WTC11 (cell line): ENCODE measurements at places on chromosomes 11 and 22.
A peak's percentile ranks its signal among the peaks of the same experiment; 100 is the strongest.

DNA sequence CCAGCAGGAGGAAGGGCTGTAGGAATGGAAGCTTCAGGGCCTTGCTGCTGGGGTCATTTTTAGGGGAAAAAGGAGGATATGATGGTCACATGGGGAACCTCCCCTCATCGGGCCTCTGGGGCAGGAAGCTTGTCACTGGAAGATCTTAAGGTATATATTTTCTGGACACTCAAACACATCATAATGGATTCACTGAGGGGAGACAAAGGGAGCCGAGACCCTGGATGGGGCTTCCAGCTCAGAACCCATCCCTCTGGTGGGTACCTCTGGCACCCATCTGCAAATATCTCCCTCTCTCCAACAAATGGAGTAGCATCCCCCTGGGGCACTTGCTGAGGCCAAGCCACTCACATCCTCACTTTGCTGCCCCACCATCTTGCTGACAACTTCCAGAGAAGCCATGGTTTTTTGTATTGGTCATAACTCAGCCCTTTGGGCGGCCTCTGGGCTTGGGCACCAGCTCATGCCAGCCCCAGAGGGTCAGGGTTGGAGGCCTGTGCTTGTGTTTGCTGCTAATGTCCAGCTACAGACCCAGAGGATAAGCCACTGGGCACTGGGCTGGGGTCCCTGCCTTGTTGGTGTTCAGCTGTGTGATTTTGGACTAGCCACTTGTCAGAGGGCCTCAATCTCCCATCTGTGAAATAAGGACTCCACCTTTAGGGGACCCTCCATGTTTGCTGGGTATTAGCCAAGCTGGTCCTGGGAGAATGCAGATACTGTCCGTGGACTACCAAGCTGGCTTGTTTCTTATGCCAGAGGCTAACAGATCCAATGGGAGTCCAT, 14.1 kb downstream of the IL10RA start:
- H3K4me1 ChIP-seq, result peaks cover 11% of the 10 kb centered on the region
- DNase-seq, result no peak
- no peak overlapping the region for H3K4me3 ChIP-seq
- no peaks in the 10 kb centered on the region for H3K36me3 ChIP-seq
- no peaks in the 10 kb centered on the region; the same call in 1 of the 2 replicates for H3K27me3 ChIP-seq

- no peak overlapping the region for H3K27ac ChIP-seq
- H3K27me3 ChIP-seq, result no peaks in the 10 kb centered on the region; the same call in 1 of the 2 replicates
- no peak for DNase-seq
- no peak overlapping the region for H3K4me3 ChIP-seq
- no peaks in the 10 kb centered on the region for H3K36me3 ChIP-seq
Observed at GRCh38 chr11:35875466-35875865, 68.4 kb upstream of the LDLRAD3 start.

DNA sequence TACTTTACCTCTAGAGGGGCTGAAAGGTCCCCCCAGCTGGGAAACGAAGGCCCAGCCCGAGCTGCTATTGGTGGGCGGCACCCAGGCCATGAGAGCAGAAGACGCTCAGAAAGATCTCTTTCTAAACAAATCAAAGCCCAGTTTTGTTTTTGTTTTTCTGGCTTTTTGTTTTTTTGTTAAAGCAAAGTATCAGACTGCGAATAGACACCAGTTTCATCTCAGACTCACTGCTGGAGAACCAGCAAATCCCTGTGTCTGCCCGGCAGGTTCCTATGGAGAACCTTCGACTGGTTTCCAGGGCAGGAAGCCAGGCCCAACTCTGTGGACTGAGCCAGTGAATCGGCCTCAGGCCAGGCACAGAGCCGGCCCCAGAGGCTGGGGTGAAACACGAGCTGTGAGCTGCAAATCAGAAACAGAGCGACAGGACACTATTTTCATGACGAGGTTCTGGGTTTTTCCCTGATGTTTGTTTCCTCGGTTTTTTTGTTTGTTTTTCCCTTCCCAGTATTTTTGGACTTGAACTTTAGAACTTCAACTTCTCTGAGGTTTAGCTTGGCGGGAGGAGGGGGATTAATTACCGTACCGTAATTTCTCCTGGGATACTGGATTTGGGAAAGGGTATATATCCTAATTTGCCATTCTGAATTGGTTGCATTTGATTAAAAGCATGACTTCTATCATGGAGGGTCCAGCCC, 16.0 kb upstream of the B4GALNT4 start:
- DNase-seq, result no peak
- no peaks in the 10 kb centered on the region for H3K36me3 ChIP-seq
- H3K27ac ChIP-seq, result peak overlapping the region; percentile 80
- H3K4me3 ChIP-seq, result no peak overlapping the region
- H3K4me1 ChIP-seq, result peaks cover 38% of the 10 kb centered on the region

DNA sequence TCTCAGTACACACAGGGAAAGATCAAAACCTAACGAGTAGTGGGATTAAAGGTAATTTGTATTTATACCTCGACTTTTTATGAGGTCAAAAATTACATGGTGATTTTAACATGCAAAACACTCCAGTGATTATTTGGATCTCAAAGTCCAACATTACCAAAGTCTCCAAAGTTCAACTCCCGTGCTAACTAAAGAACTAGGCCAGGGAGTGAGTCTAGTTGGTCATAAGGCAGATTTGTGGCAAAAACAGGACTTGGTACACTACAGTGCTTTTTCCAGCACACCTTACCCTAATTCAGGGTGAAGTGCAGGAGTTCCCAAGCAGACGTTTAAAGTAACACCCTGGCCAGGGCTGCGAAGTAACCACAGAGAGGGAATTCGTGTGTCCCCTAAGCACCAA, 1.1 kb downstream of the PUS3 start:
- H3K4me3 ChIP-seq, result peak overlapping the region; percentile 96
- peaks cover 20% of the 10 kb centered on the region for H3K36me3 ChIP-seq
- DNase-seq, result no peak
- peaks cover 29% of the 10 kb centered on the region for H3K27me3 ChIP-seq
- peak overlapping the region; percentile 29; the same call in 1 of the 2 replicates for H3K27ac ChIP-seq
- H3K4me1 ChIP-seq, result peaks cover 10% of the 10 kb centered on the region

- no peaks in the 10 kb centered on the region for H3K36me3 ChIP-seq
- no peaks in the 10 kb centered on the region; the same call in 1 of the 2 replicates for H3K27me3 ChIP-seq
- no peak for DNase-seq
- H3K27ac ChIP-seq, result no peak overlapping the region
- H3K4me1 ChIP-seq, result peaks cover 19% of the 10 kb centered on the region
- H3K4me3 ChIP-seq, result no peak overlapping the region
Observed at GRCh38 chr11:46309814-46310259, 32.4 kb downstream of the CREB3L1 start.

- DNase-seq, result no peak
- no peak overlapping the region; the same call in 1 of the 2 replicates for H3K27ac ChIP-seq
- peaks cover 2% of the 10 kb centered on the region for H3K27me3 ChIP-seq
Observed at GRCh38 chr22:50470491-50470890, 4.3 kb downstream of the SBF1 start.
